Amniotic stem cell (primary cell): ENCODE measurements at places on chromosomes 12 and 14.
A peak's percentile ranks its signal among the peaks of the same experiment; 100 is the strongest.

DNA sequence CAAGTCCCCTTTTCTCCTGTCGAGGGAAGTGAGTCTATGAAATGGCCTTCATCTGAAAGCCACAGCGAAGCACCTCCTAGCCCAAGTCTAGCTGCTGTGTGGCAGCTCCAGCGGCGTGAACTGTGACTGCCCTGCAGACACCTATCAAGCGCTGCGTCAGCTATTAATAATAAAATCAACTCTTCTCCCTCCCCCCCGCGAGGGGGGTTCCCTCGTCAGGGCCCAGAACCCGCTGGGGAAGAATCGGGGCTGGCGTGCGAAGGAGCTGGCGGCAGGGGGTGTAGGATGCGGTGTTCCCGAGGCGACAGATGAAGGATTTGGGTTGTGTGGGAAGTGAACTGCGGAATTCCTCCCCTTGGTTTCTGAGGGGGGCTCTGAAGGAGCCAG lies 662 bp upstream of the ATP2A2 start:
- DNase-seq = no peak

DNA sequence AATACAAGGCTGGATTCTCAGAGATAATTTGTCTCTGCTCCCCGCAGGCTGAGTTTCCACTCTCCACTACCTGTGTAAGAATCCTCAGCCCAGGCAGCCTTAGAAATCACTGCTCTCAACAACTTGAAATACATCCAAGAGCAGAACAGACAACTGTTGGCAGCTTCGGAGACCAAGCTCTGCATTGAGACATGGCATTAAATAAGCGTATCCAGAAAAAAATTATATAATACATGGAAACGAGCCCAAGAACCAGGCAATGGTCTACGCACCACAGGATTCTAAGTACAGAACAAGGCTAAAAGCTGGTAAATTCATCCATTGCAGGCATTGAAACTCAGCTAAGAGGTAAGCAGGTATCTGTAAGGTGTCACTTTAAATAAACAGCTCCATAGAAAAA lies 165.5 kb upstream of the DIO3 start:
- DNase-seq = no peak

DNA sequence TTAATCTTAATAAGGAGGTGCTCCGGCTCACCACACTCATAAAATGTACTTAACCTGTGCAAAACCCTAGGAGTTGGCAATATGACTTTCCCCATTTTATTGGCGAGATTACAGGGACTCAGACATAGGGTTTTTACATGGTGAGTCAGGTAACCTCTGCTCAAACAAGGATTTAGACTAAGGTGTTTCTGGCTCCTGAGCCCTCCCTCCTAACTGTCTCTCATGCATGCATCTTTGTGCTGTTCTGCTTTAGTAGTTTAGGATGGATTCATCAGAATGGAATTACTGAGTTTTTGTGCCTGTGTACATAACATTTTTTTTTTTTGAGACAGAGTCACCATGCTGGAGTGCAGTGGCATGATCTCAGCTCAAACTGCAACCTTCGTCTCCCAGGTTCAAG lies 993.3 kb upstream of the TMEM132C start:
- DNase-seq = peak; percentile 24

- no peak for DNase-seq
Observed at GRCh38 chr12:84619053-84619571, 293.5 kb downstream of the SLC6A15 start.

DNA sequence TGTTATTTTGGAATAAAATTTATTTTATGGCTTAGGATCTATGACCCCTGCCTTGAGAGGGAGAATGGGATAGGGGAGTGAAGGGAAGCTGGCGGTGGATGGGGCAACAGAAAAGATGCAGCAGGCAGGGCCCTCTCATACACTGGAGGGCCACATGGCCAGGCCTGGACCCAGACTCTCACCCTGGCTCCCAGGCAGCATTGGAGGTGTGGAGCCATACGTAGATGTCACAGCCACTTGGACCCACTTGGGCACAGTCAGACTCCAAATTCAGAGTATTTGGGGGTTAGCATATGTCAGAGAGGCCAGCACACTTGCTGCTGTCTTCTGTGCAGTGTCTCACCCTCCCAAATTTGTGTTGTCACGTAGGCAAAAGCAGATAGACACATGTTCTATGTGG lies 6.5 kb downstream of the NAB2 start:
- no peak for DNase-seq

DNA sequence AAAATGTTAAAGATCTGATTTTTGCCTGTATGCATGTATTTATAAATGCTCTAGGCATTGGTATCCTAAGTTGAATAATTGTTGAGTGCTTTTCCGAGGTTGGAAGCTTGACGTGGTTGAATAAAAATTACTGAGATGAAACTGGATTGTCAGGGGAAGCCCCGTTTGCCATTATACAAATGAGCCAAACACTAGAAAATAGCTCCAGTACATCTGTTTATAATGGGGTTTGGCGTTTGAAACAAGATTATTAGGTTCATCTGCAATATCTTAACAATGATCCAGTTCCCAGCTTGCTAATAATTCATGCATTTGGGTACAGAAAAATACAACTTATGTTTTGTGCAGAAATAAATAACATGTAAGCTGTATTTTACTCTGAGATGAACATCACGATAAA lies 789.6 kb downstream of the GALC start:
- no peak for DNase-seq

DNA sequence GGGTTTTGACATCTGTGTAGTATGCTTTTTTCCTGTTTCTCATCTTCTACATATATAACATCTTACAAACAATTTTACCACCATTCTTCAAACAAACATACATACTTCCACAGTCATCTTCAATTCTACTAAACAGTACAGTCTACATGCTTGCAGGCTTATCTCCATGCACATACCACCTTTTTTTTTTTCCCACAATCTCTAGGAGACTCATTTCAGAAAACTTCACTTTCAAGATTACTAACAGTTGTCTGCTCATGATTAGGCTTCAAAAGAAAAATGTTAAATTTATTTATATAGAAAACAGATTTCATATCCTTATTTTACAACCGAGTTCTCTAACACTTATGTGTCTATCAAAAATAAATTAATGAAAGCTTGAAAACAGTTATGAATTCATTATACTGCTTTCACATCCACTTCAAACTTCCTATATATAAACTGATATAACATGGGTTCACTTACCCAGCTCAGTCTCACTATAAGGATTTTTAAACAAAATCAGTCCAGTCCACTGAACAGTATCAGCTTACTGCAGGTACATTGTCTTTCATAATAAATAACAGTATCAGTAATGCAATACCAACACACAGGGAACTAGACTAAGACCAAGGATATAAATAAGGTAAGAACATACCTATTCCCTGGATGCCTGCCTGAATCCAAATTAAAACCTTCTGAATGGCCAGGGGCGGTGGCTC lies 42.5 kb downstream of the LRP6 start:
- no peak for DNase-seq

- no peak for DNase-seq
Observed at GRCh38 chr12:105222726-105223351, 13.1 kb downstream of the APPL2 start.

GRCh38 chr14:67704484-67705089 lies 2.9 kb downstream of the RDH12 start:
- peak; percentile 24 for DNase-seq

GRCh38 chr12:46546634-46547273 lies 174.2 kb upstream of the SLC38A2 start:
- DNase-seq = no peak

DNA sequence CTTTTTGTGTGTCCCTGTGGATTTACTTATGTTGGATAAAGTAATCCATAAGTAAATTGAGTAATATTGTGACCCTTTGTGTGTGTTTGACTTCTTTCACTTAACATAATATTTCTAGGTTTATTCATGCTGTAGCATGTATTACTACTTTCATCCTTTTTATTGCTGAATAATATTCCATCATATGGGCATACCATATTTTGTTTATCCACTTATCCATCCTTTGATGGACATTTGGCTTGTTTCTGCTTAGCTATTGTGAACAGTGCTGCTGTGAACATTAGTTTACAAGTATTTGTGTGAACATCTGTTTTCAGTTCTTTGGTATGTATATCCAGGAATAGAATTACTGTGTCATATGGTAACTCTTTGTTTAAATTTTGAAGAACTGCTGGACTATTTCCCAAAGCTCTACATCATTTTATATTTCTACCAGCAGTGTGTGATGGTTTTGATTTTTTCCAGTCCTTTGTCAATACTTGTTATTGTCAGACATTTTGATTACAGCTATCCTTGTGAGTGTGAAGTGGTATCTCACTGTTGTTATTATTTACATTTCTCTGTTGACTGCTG lies 25.2 kb downstream of the G2E3 start:
- no peak for DNase-seq

DNA sequence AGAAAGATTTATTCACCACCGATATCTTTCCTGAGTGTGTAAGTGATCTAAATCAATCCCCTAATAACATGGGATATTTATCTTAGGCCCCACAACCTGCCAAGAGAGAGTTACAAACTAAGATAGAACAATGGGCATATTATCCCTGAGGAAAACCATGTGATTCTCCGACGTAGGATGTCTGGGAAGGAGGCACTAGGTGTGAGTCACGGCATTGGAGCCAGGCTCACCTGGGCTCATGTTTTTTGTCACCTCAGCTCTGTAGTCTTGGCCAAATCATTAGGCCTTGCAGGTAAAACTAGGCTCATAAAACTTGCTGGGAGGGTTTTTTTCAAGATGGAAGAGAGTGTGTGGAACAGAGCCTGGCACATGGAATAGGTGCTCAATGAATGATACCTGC lies 129.7 kb upstream of the PLEKHG7 start:
- no peak for DNase-seq

GRCh38 chr14:57345106-57345505 lies 45.3 kb upstream of the NAA30 start:
- no peak for DNase-seq

GRCh38 chr14:100221533-100222223 lies 17.3 kb upstream of the YY1 start:
- no peak for DNase-seq

- DNase-seq = no peak
Observed at GRCh38 chr12:49702676-49703215, 4.5 kb downstream of the FMNL3 start.

GRCh38 chr12:103665971-103666370 lies 78.9 kb downstream of the STAB2 start:
- no peak for DNase-seq

DNA sequence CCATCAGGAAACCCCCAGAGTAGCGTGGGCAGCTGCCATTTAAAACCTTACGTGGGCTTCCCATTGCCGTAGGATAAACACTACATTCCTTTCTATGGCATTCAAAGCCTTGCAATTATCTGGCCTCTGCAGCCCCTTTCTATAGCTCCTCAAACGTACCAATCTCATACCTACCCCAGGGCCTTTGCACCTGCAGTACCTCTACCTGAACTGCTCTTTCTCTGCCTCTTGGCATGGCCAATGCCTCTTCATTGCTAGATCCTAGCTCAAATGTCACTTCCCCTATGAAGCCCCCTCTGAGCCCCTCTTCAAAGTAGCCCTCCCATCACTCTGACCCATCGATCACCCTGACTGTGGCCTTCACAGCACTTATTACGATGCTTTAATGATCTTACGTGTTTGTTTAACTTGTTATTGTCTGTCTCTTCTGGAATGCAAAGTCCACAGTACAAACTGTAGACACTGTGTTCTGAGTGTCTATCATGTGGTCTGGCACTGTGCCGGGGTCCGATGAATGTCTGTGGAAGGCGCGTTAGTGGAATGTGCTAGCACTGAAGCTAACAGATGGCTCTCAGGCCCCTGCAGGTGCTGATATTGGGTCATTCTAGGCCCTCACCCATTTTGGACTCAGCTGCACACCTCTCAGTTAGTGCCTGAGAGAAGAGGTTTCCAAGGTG lies 157.3 kb upstream of the NOS1 start:
- DNase-seq = no peak

DNA sequence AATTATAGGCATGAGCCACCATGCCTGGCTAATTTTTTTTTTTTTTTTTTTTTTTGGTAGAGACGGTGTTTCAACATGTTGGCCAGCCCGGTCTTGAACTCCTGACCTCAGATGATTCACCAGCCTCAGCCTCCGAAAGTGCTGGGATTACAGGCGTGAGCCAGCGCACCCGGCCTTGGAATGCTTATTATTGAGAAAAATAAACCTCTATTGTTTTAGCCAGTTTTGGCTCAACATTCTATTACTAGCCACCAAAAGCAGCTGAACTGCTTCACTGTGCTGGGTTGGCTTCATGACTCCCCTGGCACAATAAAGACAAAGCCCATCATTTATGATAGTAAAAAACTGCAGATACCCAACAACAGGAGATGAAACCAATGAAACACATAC lies 93.5 kb upstream of the CEP83 start:
- DNase-seq = no peak

DNA sequence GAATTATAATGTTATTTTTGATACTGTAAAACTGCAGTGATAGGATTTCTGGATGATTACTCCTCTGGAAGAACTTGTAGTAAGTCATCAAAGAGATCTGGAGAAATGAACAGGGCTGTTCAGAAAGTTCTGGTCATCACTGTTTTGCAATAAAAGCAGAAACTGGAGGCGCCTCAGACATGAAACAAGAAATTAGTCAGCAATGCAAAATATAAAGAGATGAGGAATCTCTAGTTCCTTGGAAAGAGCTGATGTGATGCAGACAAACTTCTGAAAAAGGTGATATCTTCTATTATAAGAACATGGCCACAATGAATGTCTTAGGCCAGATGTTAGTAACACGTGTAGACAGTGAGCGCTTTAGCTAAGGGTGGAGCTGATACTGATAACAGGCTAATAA lies 9.5 kb downstream of the ACIN1 start:
- DNase-seq = no peak

- DNase-seq = no peak
Observed at GRCh38 chr12:48160046-48160445, 2.7 kb upstream of the ASB8 start.

GRCh38 chr12:79681008-79681590 lies 9.7 kb downstream of the PAWR start:
- DNase-seq = no peak

DNA sequence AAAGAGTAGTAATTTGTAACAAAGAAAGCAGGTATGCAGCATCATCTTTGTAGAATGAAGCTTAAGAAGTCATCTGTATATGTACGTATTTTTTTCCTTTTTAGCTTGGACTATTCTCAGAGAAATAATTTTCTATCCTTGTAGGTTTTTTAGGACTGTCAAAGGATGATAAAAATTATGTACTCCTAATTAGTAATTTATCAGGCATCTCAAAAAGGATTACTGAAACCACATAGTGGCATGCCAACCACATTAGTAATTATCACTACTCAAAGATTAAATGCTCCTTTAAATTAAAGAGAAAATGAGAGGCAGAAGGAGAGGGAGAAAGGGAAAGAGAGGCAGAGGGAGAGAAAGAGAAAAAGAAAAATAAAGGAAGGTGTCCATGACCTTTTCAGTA lies 17.3 kb downstream of the TTC8 start:
- no peak for DNase-seq
